ENCODE measurements at places on chromosomes 5 and 9.
A peak's percentile ranks its signal among the peaks of the same experiment; 100 is the strongest.

- no peak for DNase-seq
Measured at GRCh38 chr5:79093762-79094161, 17.8 kb upstream of the BHMT start.

DNA sequence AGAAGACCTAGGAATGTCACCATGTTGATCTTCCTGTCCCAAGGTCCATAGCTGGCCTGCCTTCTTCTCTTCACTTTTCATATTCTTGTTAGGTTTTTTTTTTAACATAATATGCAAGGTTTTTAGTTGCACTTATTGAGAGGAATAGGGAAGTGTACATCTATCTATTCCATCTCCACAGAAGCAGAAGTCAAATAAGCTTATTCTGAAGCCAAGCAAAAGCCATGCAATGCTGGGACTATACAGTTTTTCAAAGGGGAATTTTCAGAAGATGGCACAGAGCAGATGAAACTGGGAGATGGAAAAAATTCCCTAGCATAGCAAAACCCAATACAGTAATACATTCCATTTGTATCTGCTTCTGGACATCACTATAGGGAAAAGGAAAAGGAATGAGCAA lies 447.6 kb downstream of the GADD45G start:
- no peak for DNase-seq

- DNase-seq: no peak
Measured at GRCh38 chr5:105587963-105588662, 2025.5 kb upstream of the NUDT12 start.

DNA sequence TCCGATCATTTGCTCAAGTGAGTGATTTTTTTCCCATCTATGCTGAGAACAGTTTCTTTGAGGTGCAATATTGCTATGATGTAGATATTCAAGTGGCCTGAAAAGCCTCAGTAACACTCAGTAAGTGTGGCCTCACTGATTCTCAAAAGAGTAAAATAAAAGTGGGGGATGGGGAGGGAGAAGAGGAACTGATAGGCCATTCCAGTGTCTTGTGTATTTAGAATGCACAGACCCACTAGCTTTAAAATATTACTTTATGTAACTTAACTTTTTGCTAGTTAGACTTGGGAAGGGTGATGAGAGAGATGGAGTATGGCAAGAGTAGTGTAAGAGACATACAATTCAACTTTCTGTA lies 79.5 kb upstream of the ZNF608 start:
- DNase-seq: no peak

DNA sequence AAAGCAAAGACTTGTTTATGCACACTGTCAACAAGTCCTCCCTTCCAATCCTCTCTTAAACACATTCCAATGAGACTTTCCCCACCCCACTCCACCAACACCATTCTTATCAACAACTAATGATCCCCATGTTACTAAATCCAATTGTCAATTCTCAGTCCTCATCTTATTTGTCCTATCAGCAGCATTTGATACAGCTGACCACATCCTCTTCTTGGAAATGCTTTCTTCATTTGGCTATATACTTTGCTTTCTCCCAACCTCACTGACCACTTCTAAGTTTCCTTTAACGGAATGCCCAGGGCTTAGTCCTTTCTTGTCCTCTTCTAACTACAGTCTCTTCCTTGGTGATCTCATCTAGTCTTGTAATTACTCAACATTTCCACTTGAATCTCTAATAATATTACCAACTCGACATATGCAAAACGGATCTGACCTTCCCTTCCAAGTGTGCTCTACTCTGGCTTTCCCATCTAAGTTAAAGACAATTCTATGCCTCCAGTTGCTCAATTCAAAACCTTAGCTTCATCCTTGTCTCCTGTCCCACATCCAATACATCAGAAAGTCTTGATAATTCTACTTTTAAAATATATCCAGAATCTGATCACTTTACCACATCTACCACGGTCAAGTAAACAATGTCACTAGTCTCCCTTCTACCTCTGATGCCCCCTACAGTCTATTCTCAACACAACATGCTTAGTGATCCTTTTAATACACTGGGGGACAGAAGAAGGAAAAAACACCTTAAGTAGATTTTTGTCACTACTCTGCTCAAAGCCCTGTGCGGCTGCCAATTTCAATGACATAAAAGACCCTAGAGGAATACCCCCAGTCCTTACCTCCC lies 25.5 kb downstream of the AGTPBP1 start:
- no peak for DNase-seq

DNA sequence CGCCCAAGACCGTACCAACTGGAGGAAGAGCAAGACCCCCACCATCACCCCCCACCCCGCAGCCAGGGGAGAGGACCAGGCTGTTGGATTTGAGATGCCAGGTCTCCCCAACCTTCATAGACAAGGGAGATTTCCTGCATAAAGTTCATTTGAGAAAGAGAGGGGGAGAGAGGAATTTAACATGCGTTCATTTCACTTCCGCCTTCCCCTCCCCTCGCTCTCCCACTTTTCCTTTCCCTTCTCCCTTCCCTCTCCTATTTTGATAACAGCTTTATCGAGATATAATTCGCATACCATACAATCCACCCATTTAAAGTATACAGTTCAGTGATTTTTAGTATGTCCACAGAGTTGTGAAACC lies 4.2 kb upstream of the NKX2-5 start:
- DNase-seq: no peak

DNA sequence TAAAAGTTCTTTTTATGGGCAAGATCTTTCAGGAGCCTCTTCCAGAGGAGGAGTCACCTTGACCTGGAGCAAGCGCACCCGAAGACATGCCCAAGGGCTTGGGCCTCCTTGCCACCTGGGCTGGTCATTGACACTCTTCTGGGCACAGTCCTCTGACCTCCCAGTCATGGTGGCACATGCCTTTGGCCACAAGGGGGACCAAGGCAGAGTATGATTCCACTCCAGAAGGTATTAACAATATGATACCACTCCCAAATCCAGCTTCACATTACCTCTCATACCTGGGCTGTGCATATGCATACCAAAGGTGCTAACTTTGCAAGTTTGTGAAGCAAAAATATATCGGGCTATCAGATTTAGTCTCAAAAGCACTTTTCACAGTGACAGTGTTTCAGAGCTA lies 84.6 kb downstream of the MAST4 start:
- no peak for DNase-seq

DNA sequence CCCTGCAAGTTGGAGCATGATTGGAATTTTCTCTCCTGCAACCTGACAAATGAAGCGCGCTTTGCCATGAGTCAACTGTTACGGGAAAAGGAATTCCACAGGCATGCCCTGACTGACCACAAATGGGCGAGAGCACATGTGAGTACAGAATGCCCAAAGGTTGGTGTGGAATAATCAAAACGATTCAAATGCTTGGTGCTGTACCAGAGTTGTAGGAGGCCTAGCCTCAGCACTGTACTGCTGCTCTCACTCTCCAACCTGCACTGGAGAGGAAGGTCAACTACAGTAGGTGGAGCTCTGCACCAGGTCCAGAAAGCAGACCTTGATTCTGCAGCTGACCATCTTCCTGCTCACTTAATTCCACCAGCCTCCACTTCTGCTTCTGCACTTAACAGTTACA lies 406.9 kb upstream of the ACTBL2 start:
- no peak for DNase-seq

DNA sequence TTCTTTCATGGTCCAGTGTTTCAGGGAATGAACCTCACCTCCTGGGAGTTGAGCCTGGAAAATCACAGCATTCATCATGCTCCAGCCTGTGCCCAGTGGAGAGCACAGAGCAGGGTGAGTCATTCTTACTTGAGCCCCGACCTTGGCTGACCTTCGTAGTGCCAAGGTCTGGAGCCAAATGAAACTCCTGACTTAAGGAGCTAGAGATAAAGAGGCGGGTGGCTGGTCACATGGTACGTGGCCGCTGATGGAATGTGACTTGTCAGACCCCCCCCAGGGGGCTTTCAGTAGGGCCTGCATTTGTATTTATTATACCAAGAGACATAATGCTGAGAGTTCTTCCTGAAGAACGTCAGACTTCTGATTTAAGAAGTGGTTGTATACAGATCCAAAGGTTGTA lies 15.0 kb upstream of the PIP5K1B start:
- DNase-seq: no peak

GRCh38 chr5:167952278-167952995 lies 339.0 kb upstream of the WWC1 start:
- DNase-seq: no peak

GRCh38 chr5:171957591-171958251 lies 48.7 kb downstream of the FBXW11 start:
- DNase-seq: no peak

DNA sequence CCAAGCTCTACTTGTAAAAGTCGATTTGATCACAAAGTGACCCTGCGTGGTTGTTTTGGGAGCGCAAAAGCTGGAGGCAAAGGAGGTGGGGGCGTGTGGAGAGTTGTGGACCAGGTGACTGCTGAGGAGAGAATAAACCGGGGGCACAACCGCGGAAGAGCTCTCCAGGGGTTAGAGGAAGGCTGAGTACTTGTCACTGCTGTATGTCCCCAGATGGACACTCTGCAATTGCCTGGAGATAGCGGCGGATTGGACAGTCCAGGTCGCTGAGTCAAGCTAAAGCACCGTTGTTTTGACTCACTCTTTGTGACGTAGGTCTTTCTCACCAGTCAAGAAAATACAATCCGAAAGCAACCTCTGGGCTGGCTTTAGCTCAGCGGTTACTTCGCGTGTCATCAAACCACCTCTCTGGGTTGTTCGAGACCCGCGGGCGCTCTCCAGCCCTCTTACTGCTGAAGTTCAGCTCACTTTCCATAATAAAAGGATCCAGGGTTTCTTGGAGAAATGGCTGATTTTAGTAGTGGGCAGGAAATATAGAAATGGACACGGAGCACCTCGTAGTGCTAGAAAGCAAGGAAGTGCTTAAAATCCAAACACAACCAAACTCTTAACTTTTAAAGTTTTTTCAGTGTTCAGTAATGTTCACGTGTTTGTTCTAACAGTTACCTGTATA lies 25.7 kb downstream of the ZMAT2 start:
- DNase-seq: peak; percentile 35

GRCh38 chr5:113240951-113241726 lies 193.7 kb downstream of the TSSK1B start:
- DNase-seq: no peak

- no peak for DNase-seq
Measured at GRCh38 chr9:18327121-18327520, 146.8 kb upstream of the ADAMTSL1 start.

DNA sequence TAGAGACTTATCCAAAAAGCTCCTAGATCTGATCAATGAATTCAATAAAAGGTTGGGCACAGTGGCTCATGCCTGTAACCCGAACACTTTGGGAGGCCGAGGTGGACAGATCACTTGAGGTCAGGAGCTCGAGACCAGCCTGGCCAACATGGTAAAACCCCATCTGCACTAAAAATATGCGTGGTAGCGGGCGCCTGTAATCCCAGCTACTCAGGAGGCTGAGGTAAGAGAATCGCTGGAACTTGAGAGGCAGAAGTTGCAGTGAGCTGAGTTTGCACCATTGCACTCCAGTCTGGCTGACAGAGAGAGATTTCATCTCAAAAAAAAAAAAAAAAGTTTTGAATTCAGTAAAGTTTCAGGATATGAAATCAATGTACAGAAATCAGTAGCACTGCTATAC lies 20.0 kb downstream of the DCTN4 start:
- no peak for DNase-seq

DNA sequence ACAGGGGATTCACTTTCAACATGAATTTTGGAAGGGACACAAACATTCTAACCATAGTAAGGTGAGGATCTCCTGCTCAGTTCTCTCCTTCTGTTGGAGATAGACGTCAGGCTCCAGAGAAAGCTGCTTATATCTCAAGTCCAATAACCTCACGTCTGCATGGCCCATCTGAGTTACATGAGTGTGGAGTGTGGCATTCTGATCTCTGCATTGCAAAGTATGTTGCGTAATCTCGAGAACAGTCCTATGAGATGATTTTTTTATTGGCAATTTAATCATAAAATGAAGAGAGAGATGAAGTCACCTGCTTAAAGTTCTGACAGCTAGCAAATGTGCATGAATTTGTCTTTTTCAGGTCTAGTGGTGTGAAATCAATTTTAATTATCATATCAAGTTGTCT lies 118.8 kb downstream of the SLC12A2 start:
- DNase-seq: no peak

GRCh38 chr5:62208218-62208852 lies 97.7 kb upstream of the KIF2A start:
- no peak for DNase-seq

GRCh38 chr5:58544195-58544594 lies 38.7 kb upstream of the RAB3C start:
- DNase-seq: no peak

DNA sequence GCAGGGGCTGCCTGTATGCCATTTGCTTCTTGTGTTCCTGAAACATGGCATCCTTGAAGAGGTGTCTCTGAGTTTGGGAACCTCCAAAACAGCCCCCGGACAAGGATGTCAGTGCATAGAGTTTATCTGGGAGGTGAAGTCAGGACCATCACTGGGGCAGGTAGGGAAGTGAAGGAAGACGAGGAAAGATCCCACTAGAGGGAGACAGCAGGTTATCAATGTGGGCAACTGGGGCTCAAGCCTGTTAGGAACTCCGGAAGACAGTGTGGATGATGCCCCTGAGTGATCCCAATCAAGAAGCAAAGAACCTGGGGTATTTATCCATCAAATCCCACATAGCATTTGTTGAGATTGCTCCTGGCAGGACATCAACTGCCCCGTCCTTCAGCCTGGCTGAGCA lies 233.1 kb downstream of the AGTPBP1 start:
- DNase-seq: no peak

DNA sequence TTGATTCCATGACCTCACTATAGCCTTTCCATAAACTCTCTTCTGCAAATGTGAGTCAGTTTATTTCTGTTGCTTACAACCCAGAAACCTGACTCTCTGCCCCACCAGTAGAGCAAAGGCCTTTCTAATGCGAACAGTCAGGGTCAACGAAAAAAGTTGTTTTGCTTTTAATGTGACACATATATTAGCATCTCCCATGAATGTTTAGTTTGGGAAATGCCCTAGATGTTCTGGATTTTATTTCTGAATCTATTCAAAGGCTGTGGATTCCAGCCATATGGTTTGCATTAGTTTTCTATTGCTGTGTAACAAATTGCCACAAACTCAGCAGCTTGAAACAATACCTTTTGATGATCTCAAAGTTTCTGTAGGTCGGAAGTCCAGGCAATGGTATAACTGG lies 193.5 kb downstream of the GNA14 start:
- no peak for DNase-seq

- DNase-seq: no peak
Measured at GRCh38 chr5:180069589-180070247, 1.8 kb downstream of the RNF130 start.

- no peak for DNase-seq
Measured at GRCh38 chr9:113215132-113215531, 5.9 kb downstream of the FKBP15 start.

GRCh38 chr9:86282979-86283535 lies 719 bp upstream of the ISCA1 start:
- DNase-seq: no peak

Data from effector CD4-positive, alpha-beta T cell (primary cell).